ENCODE measurements at places on chromosomes 6 and 20. TPM values are rescaled to one million over a fixed set of nuclear protein-coding genes. Genes with fewer than 3 reads are reported as not detected.

DNA sequence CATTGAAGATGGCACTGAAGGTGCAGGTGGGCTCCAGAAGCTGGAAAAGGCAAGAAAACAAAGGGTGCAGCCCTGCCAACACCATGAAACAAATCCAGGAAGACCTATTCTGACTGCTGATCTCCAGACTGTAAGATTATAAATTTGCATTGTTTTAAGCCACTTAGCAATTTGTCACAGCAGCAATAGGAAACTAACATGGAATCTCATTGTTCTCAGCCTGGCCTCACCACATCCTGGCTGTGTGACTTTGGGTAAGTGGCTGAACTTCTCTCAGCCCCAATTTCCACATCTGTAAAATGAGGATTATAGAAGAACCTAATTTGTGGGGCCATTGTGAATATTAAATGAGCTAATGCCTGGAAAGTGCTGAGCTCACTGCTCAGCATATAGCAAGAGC lies 160.4 kb upstream of the MAFB start:
- no peaks in the 10 kb centered on the region for H3K36me3 ChIP-seq
- no peaks in the 10 kb centered on the region for H3K27me3 ChIP-seq
- no peak for DNase-seq
- no peak overlapping the region for H3K27ac ChIP-seq

GRCh38 chr6:166365221-166365620 lies 17.5 kb downstream of the MPC1 start:
- H3K4me3 ChIP-seq, result no peak overlapping the region

- H3K4me3 ChIP-seq, result no peak overlapping the region
Measured at GRCh38 chr20:47680804-47681529, 104.3 kb downstream of the SULF2 start.

- DNase-seq, result no peak
- H3K4me1 ChIP-seq, result no peaks in the 10 kb centered on the region
- H3K4me3 ChIP-seq, result no peak overlapping the region
- H3K27ac ChIP-seq, result no peak overlapping the region
- H3K27me3 ChIP-seq, result no peaks in the 10 kb centered on the region
- H3K36me3 ChIP-seq, result no peaks in the 10 kb centered on the region
Measured at GRCh38 chr6:42522942-42523814, 40.7 kb upstream of the UBR2 start.

DNA sequence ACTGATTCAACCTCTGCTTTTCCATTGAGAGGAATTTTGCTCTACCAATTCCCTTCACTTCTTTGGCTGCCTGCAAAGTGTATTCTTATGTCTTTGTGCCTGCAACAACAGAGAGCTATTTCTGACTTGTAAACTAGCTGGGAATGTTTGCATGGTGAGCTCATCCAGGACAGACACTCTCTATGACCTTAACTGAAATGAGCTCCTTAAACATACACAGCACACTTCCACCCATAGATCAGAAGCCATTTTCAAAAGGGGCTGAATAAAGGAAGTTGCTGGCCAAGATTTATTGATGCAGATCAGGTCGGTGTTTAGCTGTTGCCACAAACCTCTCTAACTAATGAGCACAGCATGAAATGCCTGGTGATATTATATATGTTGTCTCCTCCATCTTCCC lies 377.7 kb downstream of the BTBD9 start:
- peaks cover 9% of the 10 kb centered on the region for H3K4me1 ChIP-seq
- DNase-seq, result peak; percentile 25
- H3K36me3 ChIP-seq, result no peaks in the 10 kb centered on the region
- no peaks in the 10 kb centered on the region for H3K27me3 ChIP-seq
- H3K4me3 ChIP-seq, result no peak overlapping the region
- peak overlapping the region; percentile 46 for H3K27ac ChIP-seq

DNA sequence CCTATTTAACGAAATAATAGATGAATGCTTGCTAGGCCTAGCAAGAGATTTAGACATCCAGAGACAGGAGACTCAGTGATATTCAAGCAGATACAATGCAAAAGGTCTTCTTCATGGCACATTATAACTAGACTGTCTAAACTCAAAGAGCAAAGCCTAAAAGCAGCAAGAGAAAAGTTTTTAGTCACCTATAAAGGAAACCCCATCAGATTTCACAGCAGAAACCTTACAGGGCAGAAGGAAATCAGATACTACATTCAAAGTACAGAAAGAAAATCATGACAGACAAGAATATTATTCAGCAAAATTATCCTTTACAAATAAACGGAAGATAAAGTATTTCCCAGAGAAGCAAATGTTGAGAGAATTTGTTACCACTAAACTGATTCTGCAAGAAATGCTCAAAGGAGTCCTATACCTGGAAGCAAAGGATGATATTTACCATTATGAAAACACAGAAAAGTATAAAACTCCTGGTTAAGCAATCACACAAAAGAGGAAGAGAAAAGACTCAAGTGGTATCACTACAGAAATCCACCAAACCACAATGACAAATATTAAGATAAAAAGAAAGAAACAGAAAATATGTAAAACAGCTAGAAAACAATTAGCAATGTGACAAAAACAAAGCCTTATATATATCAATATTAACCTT lies 333.7 kb downstream of the MEI4 start:
- no peak overlapping the region for H3K27ac ChIP-seq
- H3K27me3 ChIP-seq, result no peaks in the 10 kb centered on the region
- no peak overlapping the region for H3K4me3 ChIP-seq
- no peaks in the 10 kb centered on the region for H3K36me3 ChIP-seq
- H3K4me1 ChIP-seq, result no peaks in the 10 kb centered on the region

DNA sequence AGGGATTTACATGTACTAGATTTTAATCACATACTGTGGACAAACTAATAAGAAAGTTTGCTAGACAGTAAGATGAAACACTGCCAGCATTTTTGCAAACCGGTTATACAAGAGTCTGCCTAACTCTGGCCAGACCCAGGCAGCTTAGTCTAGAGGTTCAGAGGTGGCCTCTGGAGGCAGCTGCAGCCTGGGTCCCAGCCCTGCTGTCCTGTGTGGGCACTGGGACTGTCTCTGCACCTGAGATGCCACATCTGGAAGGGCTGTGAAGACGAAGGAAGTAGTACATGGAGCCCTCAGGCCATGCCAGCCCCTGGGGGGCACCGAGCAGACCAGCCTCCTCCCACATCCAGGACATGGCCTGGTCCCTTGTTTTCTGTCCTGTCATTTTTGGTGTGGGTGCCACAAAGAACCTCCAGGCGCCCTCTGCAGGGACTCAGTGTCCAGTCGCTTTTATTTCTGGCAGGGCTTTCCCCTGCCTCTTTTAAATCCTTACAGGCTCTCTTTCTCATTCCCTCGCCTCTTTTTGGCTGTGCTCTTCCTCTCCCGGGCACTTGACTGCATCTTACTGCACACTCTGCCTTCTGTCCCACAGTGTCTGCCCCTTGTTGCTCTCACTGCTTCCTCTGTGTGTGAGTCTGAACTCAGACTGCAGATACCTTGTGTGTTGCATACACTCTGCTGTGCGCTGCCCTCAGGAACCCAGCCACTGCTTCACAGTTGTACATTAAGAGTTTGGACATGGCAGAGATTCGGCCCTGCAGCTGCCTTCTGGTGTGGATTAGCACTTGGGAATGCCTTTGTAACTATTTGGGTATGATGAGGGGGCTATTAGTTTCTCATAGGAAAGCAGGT lies 216.7 kb downstream of the ZDHHC14 start:
- DNase-seq, result peak; percentile 71
- no peak overlapping the region for H3K27ac ChIP-seq
- no peaks in the 10 kb centered on the region for H3K27me3 ChIP-seq
- no peak overlapping the region for H3K4me3 ChIP-seq
- no peaks in the 10 kb centered on the region for H3K36me3 ChIP-seq
- peaks cover 2% of the 10 kb centered on the region for H3K4me1 ChIP-seq

DNA sequence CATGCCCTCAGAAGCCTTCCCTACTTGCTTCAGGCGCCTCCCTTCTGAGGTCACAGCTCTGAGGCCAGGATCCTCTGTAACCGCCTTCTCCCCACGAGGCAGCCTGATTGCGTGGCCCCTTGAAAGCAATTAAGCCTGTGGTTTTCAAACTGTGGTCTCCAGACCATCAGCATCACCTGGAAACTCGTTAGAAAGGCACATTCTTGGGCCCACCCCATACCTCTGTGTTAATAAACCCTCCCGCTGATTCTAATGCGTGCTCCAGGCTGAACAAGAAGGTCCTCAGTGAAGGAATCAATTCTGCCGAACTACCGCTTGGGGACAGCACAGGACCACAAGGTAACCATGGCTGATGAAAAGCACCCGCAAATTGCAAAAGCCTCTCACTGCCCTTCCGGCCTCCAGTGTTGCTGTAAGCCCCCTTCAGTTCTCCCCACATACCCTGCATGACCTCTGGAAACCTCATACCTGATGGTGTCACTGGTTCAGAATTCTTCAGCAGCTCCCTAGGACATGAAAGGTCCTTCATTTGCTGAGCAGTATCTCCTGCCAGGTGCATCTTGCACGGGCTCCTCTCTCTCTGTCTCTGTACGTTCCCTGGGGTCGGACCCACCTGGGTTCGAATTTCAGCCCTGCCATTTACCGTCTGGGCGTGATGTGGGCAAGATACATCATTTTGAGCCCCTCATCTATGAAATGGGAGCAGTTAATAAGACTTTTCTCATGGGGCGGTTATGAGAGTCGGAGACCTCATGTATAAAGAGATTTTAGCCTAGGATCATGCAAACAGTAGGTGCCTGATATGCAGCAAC lies 93.3 kb upstream of the RNF24 start:
- no peaks in the 10 kb centered on the region for H3K36me3 ChIP-seq
- peak; percentile 73 for DNase-seq
- no peak overlapping the region for H3K4me3 ChIP-seq
- H3K27me3 ChIP-seq, result no peaks in the 10 kb centered on the region
- peaks cover 6% of the 10 kb centered on the region for H3K4me1 ChIP-seq

CDSN gene
- not detected for total RNA-seq

COL12A1 gene
- 4.7 TPM for total RNA-seq

GPR63 gene
- total RNA-seq, result 11.3 TPM

ZKSCAN8 gene
- 24.1 TPM for total RNA-seq

OOEP gene
- total RNA-seq, result not detected
